ENCODE measurements at places on chromosomes 7 and 10.

- DNase-seq = no peak
Measured at GRCh38 chr7:151896486-151896885, 19.6 kb upstream of the PRKAG2 start.

DNA sequence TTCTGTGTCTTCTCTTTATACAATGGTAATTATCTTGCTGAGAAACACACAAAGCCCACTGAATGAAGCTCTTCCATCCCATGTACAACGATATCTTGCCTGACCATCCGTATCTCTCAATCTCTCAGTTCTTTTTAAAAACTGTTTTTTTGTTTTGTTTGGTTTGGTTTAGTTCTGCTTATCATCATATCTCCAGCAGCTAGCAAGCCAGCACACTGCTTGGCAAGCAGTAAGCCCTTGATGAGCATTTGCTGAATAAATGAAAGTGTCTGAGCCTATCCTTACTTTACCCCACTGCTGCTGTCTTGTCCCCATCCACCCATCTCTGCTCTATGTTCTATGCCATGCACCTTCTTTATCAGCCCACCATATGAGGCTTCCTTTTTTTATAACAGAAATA is 34.2 kb downstream of the ITGB1 start:
- DNase-seq = no peak

DNA sequence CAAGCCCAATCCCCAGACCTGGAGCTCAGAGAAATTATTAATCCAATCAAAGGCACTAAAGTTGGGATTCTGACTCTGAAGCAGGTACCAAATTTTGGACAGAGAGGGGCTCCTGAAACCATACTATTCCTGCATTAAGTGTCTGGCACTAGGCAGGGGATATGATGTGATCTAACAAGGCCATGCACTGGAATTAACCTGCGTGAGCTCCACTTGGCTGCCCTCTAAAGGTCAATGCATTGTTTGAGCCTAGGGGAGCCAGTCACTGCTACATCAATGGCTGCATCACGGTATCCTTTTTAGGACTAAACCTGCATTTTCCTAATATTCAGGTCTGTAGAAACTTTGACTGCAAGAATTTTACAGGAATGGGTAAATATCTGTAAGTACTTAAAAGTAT is 42.1 kb downstream of the ST8SIA6 start:
- no peak for DNase-seq

DNA sequence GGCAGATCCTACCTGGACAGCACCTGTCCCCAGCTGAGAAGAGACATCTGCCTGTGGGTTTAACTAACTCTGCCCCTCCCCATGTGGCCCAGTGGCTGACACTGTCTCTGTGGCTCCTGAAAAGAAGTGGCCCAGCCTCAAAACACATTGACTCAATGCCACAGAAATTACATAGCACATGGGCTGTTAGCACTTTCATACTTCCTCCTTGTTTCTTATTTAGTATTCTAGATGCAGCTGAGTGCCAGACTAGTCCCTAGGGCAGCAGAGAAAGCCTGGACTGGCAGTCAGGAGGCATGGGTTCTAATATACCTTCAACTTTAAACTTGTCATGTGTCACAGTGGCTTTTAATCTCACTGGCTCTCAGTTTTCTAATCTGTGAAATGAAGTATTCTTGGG is 171.0 kb downstream of the TRIL start:
- DNase-seq = no peak

DNA sequence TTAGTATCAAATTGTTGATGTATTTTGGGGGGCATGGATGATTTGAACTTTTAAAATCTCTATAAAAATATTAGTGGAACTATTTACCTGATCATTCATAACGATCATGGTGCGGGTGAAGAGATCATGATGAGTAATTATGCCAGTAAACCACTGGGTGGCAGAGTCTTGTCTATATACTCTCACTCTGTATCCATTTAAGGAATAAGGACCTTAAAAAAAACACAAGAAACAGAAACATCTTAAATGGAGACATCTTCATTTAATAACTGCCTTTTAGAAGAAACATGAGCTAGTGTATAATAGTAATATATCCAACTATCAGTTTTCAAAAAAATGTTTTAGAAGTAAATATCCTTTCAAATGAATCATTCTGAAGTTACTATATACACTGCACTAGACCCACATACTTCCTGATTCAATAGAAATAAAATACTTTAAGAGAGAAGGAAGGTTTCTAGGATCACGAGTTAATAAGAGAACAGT is 84.0 kb downstream of the NRBF2 start:
- DNase-seq = no peak

DNA sequence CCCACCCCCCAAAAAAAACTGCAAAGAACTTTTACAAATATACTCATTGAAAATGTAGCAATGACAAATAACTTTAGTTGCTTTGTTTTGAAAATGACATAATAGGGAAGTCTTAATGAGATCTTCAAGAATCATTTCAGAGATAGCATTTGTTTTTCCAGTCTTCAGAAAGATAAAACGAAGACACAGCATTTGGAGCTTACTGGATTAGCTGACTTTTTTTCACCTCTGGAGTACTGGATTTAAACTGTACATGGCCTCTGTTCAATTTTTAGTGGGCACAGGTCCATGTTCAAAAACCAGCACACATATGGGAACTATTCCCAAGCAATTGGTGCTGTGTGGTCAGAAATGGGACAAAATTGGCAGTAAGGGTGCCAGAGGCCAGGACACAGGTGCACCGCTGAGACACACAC is 3.9 kb downstream of the RAB11FIP2 start:
- no peak for DNase-seq

GRCh38 chr7:73647725-73648592 is 19.7 kb upstream of the VPS37D start:
- no peak for DNase-seq

DNA sequence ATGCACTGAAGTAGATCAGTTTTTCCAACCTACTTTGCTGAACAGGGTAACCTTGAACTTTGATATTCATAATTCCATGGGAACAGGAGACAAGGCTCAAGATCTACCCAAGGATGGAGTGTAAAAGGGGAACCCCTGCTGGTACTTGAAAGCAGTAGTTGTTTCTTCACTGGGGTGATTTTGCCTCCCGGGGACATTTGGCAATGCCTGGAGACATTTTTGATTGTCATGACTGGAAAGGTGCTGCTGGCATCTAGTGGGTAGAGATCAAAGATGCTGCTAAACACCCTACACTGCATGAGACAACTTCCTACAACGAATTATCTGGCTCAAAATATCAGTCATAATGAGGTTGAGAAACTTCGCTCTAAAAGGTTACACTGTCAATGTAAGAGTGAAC is 214.8 kb upstream of the CTBP2 start:
- DNase-seq = no peak

- no peak for DNase-seq
Measured at GRCh38 chr7:134778941-134779740, at the start of gene CALD1. Gene CALD1 (plus strand): TSS chr7:134779634. CDS start chr7:134867734, 88,100 bp downstream.

- DNase-seq = no peak
Measured at GRCh38 chr7:93165447-93165846, 17.3 kb upstream of the SAMD9L start.

DNA sequence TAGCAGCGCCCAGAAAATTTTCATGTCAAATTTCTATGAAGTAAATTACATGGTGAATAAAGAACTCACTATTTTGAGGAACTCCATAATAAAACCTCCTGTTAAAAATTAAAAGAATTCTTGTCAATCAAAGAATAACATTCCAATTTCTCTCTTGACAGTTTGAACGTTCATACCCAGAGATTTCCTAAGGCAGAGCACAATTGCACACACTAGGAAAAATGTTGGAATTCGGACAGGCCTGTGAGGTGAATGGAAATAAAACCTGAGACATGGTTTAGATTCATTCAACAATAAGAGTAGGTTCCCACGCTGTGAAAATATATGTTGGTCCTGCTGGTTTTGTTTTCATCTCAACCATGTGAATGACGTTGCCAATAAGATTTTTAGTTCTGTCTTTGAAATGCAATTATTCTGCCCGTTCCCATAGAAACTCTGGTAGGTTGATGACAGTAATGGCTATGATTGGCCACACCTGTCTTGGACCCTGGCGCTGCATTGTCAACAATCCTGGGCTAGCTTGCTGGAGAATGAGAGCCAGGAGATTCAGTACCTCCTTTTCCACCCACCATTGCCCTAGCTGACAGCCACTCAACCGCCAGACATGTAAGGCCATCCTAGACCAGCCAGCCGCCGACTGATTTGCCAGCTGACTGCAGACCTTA is 43.3 kb upstream of the RAPGEF5 start:
- no peak for DNase-seq

GRCh38 chr10:51063659-51064535 is 10.4 kb upstream of the PRKG1 start:
- DNase-seq = no peak

GRCh38 chr10:32971536-32972091 is 13.6 kb upstream of the ITGB1 start:
- no peak for DNase-seq

DNA sequence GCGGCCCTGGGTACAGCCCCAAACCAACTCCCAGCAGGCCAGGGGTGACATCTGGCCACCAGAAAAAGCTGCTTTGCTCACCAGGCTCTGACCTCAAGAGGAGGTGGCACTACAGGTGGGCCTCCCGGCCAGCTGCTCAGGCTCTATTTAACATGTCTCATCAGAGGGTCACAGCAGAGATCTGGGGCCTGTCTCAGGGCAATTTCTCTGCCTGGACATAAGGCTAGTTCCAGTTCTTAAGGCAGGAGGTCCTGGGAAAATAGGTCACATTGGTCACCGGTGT is 88.6 kb downstream of the GFRA1 start:
- DNase-seq = no peak

DNA sequence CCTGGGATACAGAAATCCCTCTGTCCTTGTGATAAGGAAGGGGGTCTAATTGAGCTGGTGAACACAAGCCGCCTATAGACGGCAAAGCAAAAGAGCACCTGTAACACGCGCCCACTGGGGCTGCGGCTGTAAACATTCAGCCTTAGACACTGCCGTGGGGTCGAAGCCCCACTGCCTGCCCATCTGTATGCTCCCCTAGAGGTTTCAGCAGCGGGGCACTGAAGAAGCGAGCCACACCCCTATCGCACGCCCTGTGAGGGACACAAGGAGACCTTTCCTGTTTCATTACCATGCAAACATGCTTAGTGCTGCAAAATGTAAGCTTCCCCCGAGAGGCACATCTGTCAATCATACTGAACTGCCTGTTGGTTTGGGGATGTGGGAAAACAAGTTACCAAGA is 82.1 kb downstream of the NRP1 start:
- DNase-seq = no peak

DNA sequence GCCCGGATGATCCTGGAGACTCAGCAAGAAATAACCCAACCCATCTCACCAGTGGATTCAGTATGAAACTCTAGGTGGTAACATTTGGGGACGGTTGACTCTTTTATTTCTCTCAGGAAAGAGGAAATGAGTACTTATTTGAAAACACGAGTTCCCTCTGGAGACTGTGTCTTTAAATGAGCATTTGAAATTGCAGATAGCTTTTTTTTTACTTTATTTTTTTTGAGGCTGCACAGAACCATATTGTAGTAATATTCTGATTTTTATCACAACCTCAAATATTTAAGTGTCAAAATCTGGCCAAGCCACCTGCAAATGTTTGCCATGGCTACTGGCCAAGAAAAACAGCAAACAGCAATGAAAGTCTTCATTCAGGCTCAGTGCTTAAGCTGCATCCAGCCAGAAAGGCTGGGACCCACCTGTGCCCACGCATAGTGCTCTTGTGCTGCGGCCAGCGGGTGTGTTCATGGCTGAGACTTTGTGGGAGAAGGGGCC is 160.8 kb downstream of the CREB5 start:
- DNase-seq = no peak

GRCh38 chr10:77932016-77932715 is 5.6 kb upstream of the DLG5 start:
- DNase-seq = no peak

GRCh38 chr7:120059641-120060040 is 213.3 kb upstream of the KCND2 start:
- DNase-seq = no peak

GRCh38 chr10:82968533-82968932 is 1093.5 kb downstream of the NRG3 start:
- DNase-seq = no peak

DNA sequence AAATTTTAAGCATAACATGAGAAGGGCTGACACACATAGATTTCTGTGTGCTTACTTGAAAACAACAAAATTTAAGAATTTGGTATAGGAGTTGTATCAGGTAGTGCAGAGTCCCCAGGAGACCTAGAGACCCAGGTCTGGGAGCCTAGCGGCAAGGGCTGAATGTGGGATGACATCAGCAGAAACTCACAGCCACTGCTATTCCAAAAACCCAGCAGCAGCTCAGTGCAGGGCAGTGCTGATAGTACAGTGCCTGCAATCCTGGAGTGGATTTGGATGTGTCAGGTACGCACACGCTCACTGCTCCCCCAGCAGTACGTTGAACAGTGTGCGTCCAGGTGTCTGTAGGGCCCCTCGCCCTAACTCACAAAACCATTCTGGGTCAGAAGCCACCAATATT is 87.1 kb downstream of the EGFR start:
- DNase-seq = no peak

GRCh38 chr7:84058311-84059076 is 136.1 kb downstream of the SEMA3A start:
- no peak for DNase-seq

DNA sequence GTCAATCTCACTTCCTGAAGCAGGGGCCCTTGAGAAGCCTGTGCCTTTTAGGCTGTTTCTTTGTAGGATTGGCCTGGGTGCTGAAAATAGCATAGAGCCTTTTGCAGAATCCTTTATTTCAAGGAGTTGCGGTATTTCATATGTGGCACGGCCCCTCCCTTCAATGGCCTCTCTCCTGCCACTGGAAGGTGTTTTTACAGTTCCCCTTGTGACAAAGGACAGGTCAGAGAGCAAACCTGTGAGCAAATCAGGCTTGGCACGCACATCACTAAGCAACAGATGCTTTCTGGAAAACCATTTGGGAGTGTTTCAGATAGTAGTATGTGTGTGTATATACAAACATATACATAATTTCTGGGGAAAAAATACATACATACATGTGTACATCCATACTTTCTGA is 388.6 kb upstream of the C7orf33 start:
- DNase-seq = no peak

GRCh38 chr7:98569691-98570337 is 47.3 kb upstream of the NPTX2 start:
- no peak for DNase-seq

DNA sequence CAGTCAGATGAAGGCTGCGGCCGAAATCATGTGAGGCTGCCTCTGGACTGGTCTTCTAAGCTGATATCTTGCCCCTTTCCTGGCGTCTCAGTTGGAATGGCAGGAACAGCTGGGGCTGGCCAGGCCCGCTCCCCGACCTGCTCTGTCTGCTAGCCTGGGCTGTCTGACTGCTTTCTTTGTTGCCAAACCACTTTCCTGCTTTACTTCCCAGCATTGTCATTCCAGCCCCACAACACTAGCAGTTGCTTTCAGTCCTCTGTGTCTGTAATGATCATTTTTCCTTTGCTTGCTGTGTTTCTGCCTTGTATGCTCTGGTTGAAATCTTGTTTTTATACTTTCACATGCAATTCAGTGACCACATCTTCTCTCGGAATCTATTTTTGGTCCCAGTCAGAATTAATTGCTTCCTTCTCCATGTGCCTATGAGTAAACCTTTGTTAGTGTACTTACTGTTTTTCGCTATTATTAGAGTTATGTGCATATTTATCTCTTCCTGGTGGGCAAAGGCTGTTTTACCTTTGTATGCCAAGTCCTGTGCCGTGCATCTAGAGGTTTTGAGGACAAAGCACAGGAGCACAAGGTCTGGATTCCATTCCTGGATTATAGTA is 21.6 kb downstream of the PRPF18 start:
- DNase-seq = no peak

All from esophagus squamous epithelium (tissue), 5 donors.